ENCODE measurements at places on chromosomes 7 and 10. TPM values are rescaled to one million over a fixed set of nuclear protein-coding genes. Genes with fewer than 3 reads are reported as not detected.

- no peak for DNase-seq
Measured at GRCh38 chr10:79359816-79360498, 12.7 kb downstream of the PPIF start.

- no peak for DNase-seq
Measured at GRCh38 chr7:66528652-66529051, 100.0 kb upstream of the KCTD7 start.

Gene CH25H
- total RNA-seq = not detected

- no peak for DNase-seq
Measured at GRCh38 chr7:130951976-130952876, 218.2 kb upstream of the KLF14 start.

GRCh38 chr7:108413782-108414492 is 42.3 kb downstream of the NRCAM start:
- peak; percentile 67 for DNase-seq

- no peak for DNase-seq
Measured at GRCh38 chr7:98376711-98377110, 24.2 kb downstream of the BAIAP2L1 start.

DNA sequence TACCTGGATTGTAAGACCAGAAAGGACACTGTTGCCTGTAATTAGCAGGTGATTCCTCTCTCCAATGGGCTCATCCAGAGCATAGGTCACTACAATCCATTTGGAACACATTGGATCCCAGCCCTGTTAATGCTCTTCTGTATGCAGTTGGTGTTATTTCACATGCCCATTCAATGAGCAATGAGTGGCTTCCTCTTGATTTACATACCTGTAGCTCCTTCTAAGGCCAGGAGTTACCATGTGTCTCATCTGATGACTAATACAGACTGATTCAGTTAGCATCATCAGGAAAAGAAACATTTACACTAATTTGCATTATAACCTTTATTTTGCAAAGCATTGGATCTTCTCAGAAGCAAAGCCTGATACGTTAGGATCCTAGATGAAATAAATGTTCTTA is 83.1 kb upstream of the NPVF start:
- no peak for DNase-seq

Gene ENKUR
- 0.15 TPM for total RNA-seq

DNA sequence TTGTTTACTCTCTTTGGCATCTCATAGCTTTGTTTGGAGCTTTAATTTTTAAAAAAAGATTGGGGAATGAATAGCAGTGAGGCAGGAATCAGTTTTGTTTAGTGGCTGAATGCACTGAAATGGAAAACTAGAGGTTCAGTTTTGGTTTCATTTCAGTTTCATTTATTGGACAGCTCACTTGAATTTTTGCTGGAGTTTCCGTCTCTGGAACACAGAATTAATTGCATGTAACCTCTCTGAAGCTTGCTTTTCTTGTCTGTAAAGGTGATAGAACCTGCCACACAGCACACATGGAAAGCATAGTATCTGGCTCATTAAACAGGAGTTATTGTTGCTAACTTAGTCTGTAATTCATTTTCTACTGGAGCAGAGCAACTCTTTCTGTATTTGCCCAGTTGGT is 7.1 kb downstream of the GRM8 start:
- no peak for DNase-seq

DNA sequence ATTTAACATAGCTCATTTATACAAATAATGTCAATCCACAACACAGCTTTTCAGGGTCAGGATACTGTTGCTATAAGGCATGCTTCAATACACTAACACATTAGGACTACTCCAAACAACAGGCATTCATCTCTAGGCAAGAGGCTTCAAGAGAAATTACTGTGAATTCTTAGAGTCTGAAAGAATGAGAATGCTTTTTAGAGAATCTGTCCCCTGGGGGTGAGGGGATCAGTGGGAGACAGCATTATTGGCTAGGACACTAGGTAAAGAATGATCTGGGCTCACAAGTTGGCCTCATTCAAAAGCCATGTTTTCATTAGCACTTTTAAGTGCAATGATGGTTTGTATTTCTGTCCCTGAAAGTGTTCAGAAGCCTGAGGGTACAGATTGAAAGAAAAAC is 132.6 kb downstream of the SEMA3D start:
- DNase-seq = peak; percentile 72

DNA sequence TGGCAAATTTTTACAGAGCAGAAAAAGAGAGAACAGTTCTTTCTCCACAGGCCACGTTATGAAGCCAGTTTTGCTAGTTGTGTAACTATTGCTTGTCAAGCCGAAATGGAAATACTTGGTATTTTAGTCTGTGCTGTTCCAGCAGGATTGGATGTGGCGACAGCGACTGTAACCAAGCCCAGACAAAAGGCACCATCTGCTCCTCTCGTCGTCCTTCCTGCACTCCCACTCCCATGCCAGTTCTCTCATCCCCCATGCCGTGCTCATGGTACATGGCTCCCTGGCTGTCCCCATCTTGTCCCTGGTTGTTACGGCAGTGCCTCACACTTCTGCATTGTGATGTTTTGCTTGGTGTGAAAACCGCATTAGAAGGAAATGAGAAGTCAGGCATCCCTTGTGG is 185.7 kb upstream of the FZD8 start:
- no peak for DNase-seq

- DNase-seq = no peak
Measured at GRCh38 chr7:107494884-107495283, 25.0 kb downstream of the GPR22 start.

DNA sequence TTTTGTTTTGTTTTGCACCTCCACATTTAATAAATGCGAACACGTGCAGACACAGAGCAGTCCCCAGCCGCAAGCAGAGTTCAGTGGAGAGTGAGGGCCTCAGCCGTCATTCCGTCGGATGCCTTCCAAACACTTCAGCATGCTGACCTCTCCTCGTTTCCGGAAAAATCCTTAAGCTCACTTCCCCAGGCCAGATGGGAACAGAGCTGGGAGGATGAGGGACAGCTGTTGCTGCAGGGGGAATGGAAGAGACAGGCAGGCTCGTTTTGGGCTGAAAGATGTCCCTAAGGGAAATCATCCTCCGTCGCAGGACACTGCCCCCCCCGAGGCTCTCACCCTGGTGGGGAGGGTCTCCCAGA is 17.2 kb upstream of the FGFR2 start:
- DNase-seq = no peak

All from neural progenitor cell (in vitro differentiated cells).